ENCODE measurements at places on chromosomes 1 and 21. TPM values are rescaled to one million over a fixed set of nuclear protein-coding genes. Genes with fewer than 3 reads are reported as not detected.

Gene FCGR1A
- not detected for total RNA-seq

Gene GPA33
- not detected for total RNA-seq

Gene SPATA1
- under 0.01 TPM for total RNA-seq

Gene GABRD
- total RNA-seq, result not detected

Gene NME7
- total RNA-seq, result 29.7 TPM

Gene AMPD1
- total RNA-seq, result not detected
